ENCODE measurements at places on chromosomes 6 and 20.
A peak's percentile ranks its signal among the peaks of the same experiment; 100 is the strongest.

GRCh38 chr20:46901638-46902037 lies 7.0 kb downstream of the EYA2 start:
- no peak for DNase-seq

DNA sequence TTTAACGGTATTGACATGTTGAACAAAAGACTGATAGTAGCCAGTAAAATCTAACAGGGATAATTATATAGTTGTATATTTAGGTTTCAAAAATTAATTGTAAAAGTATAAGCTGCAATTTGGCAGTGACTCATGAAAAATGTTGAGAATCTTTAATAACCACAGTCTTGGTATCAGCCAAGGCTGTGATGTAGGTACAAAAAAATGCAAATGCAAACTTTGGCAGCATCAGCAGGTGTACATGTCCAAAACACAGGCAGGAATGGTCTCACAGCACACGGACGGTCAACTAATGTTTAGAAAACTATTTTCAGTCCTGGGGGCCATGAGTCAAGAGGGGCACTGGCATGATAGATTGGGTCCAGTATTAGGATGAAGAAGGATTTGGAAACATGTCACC lies 58.5 kb upstream of the BEND3 start:
- no peak for DNase-seq

GRCh38 chr6:133990321-133990720 lies 37.3 kb downstream of the TBPL1 start:
- no peak for DNase-seq

DNA sequence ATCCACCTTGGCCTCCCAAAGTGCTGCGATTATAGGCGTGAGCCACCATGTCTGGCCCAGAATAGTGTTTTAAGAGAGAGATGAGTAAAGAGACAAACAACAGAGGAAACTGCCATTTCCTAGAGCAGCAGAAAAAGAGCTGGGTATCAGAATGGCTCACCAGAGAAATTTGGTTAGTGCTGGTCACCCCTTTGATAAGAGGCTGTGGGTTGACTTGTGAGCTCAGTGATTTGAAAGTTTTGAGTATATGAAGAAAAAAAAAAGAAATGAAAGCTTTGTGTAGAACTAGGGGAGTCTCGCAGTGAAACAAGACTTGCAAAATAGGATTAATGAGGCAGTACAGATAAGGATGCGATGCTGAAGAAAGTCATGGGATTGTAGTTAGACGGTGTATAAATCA lies 29.6 kb downstream of the MGME1 start:
- DNase-seq, result no peak

GRCh38 chr20:62367136-62367632 lies at the start of gene LAMA5:
LAMA5 (minus strand) TSS chr20:62367312; CDS start chr20:62367245, 67 bp downstream.
- DNase-seq, result peak; percentile 9

GRCh38 chr6:87541744-87542143 lies 48.0 kb downstream of the RARS2 start:
- DNase-seq, result no peak
